ENCODE measurements at places on chromosomes 2 and 18.

GRCh38 chr2:69335311-69335710 lies 51.7 kb downstream of the GFPT1 start:
- no peak for DNase-seq

DNA sequence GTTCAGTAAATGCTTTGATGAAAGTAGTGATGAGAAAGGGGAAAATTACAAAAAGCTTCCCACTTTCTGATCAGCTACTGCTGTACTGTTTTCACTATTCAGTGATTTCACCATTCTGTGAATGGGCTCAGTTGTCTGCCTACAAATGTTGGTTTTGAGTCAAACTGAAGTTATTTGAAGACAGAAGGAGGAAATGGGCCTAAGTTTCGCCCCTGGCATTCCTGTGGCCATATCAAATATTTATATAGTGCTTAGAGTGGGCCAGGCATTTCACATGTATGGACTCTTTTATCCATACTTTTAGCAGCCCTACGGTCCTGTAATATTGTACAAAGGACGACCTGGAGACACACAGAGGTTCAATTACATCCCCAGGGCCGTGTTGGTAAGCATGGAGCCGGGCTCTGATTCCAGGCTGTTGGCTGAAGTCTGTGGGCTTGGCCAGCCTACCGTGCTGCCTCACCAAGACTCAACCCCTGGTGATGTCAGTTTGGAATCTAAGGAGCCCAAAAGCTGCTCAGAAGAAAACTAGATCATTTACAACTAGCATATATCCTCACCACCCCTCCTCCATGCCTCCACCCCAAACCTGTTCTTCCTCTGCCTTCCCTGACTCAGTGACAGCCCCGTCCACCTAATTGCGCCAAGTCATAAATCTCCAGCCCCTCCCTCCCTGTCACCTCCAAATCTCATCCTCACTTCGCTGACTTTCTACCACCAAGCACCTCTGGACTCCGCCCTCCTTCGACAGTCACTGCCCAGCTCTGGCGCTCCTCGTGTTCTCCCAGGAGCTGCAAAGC lies 10.1 kb upstream of the GRHL1 start:
- no peak for DNase-seq

DNA sequence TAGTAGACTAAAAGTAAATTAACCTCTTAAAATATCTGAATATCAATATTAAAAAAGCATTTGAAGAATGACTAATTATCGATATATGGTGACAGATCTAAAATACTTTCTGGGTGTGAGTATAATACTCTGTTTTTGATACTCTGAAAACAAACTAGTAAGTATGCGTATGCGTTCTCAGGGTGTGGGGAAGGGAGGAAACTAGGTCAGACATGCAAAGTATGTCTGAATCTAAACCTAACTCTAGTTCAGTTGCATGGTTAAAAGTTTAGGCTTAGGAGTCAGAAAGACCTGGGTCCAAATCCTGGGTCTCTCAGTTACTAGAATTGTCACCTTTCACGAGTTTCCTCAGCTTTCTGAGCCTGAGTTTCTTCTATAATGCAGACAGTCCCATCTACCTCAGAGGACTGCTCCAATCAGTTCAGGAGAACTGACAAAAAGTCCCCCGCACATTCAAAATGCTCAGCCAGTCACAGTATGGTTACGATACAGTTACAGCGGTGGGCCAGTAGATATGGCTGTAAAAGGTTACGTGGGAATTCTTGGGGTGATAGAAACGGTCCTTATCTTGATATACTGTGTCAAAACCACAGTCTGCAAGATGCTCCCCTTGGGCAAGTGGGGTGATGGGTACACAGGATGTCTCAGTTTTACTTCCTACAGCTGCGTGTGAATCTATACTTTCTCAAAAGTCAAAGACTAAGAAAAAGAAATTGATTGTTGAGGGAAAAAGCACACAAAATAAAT lies 29.2 kb downstream of the UNC50 start:
- DNase-seq, result peak; percentile 17

DNA sequence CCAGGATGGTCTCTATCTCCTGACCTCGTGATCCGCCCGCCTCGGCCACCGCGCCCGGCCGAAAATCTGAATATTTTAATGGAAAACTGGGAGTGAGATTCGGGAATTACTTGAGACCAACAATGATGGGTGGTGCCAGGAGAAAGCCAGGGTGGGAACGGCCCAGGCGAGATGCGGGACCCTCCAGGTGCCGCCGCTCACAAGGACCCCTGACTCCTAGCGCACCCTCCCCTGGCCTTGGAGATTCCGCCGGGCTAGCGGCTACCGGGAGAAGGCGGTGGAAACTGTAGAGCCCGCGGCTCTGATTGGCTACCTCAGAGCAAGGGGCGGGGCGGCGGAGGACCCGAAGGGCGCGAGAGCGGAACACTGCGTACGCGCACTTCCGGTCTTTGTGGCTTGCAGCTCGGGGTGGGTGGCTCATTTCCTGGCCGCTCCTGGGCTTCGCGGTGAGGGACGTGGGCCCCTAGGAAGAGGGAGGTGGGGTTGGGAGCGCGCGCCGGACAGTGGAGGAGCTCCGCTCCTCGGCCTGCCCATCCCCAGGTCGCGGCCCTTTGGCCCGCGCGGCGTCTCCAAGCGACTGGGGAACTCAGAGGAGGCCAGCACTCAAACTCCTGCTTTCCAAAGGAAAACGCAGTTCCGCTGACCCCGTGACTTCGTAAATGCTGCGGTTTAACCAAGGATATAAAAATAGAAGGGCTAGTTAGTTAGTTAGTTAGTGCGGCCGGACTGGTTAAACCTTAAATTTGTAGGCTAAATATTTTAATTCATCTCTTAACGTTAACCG lies at the start of gene ZNF397:
Gene ZNF397, plus strand, starts transcription at position 371 of the 784 bp plus-strand sequence. CDS start 1,437 bp downstream, outside the sequence.
- DNase-seq, result peak; percentile 92

GRCh38 chr18:2880473-2880872 lies 33.7 kb downstream of the EMILIN2 start:
- DNase-seq, result no peak

- no peak for DNase-seq
Observed at GRCh38 chr2:223102040-223102400, 50.0 kb downstream of the KCNE4 start.

GRCh38 chr2:190119923-190120590 lies 57.5 kb upstream of the MSTN start:
- no peak for DNase-seq

- no peak for DNase-seq
Observed at GRCh38 chr2:159131267-159131913, 155.1 kb downstream of the WDSUB1 start.

DNA sequence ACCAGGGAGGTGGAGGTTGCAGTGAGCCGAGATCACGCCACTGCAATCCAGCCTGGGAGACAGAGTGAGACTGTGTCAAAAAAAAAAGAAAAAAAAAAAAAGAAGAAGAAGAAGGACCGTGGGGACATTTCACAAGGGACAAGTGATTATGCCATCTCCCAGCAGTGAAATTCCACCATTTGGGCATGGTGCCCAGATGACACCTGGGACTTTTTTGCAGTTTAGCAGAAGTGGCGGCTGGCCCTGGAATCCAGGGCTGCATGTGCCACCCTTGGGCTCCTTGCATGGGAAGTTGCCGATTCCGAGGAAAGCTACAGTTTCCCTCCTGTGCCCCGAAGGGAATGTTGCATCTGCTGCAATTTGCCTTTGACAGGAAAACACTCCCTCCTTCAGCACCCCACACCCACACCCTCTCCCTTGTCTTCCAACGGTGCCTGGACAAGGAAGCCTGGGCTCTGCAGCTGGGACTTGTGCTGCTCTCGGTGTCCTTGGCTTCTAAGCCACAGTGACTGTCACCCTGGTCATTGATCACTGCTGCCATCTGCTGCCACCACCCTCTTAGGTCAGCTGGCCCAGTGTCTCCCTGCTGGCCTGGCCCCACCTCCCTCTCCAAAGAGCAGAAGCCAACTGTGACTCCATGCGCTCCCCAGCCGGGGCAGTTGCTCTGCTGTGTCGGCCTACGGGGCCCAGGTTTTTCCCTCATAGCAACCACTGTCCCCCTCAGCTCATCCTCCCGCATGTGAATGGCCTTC lies 56.4 kb upstream of the LRRC30 start:
- DNase-seq, result no peak

GRCh38 chr2:121804340-121804739 lies 48.9 kb downstream of the TSN start:
- no peak for DNase-seq

GRCh38 chr2:10185755-10186154 lies 63.2 kb downstream of the RRM2 start:
- DNase-seq, result no peak

DNA sequence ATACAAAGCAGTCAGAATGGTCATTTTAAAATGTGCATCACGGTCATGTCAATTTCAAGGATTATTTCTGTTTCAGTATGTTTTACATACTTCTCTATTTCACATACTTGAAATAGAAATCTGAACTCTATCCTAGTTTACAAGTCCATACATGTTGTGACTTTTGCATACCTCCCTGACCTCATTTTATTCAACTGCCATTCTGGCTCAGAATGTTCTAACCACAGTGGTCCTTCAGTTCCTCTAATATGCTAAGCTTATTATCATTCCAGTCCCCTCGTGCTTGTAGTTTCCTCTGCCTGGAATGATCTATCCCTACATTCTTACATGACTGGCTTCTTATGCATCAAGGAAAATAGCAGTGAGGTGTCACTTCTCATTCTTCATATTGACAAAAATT lies 295.6 kb downstream of the KIAA1328 start:
- DNase-seq, result no peak
